ENCODE measurements at places on chromosomes 6 and 20.

DNA sequence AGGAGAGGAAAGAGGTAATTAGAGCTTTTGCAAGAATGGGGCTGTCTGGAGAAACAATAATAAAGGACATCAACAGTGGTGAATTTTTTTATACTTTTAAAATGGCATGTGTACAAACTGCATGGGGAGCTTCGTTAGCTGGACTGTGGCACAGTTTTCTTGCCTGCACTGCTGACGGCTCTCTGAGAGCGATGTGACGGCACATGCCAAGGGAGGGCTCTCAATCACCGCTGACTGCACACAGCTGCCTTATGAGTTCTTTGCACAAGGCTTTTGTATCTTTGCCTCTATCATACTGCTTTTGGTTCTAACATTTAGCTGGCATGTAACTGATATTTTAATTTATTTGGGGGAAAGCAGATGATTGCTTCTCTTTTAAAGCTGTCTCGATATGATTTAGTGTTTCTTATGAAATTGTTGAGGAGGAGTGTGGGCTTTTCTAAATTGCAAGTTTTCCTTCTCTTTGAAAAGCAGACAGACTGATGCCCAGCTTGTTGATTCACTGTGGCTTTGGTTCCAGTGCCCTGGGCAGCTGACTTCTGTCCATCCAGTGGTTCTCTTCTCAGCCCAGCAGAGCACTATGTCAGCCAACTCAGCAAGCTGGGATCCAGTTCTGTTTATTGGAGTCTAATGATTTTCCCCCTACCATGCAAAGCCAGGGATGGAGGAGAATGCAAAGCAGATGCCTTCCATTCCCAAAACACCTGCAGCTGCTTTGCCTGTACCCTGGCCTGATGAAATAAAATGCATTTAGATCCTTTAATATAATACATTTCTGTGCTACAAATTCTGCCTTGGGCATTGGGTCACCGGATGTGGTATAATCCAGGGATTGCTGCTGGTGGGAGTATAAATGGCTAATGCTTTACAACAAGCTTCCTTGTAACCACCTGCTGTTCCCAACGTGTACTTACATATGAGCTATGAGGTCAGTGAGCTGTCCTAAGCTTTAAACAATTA lies 323.9 kb downstream of the ZFAND3 start:
- peak; percentile 60 for DNase-seq

DNA sequence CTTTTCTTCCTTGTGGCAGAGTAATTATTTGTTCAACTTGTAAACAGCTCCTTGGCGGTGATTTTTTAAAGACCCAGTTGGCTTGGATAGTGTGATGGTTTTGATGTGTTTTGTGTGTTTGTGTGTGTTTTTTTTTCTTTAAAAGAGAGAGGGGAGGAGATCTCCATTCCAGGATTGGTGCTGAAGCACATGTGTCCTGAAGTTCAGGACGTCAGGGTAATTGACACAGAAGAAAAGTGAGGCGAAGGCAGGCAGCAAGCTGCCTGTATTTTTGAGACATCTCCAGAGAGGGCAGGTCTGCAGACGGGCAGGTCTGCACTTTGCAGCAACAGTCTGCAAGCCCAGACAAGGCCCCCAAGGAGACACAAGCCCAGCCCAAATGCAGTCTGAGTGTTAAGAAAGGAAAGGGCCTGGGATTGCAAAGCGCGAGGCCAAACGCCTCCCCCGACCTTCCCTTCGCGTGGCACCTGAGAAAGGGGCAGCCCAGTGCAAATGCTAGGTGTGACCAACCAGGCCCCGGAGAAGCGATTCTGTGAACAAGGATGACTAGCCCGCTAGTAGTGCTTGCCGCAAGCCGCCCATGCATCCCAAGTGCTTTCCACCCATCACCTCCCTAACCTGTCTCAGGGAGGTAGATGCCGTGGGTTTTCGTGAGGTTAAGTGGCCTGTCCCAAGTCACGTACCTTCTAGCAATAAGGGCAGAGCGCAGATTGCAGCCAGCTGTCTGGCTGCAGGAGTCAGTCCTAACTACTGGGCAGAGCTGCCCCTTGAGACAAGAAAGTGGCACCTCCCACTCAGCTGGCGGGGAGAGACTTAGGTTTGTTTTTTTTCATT lies 230.5 kb downstream of the ZMYND8 start:
- DNase-seq = no peak

- DNase-seq = no peak
Measured at GRCh38 chr6:33792981-33793380, 4.1 kb upstream of the LEMD2 start.

GRCh38 chr6:15399641-15400470 lies 154.0 kb downstream of the JARID2 start:
- DNase-seq = peak; percentile 73

Measured in head of caudate nucleus (tissue), 42 donors.